ENCODE measurements at places on chromosomes 5 and 9. TPM values are rescaled to one million over a fixed set of nuclear protein-coding genes. Genes with fewer than 3 reads are reported as not detected.

DNA sequence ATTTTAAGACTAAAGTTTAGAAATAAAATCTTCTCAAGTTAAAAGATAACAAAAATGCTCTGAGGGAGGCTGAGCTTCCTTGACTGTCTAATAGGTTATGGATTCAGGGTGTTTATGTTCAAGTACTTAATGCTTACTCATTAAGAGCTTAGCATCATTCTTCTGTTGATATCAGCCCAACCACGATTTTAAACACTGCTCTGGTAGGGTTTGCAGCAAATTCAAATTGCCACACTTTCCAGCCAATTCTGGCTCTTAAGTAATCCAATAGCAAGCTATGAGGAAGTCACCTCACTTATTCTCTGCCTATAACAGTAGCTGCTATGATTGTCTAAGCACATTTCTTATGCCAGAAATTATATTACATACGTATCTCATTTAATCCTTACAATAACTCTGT is 191.0 kb upstream of the KIF2A start:
- DNase-seq, result no peak

The SNCAIP gene
- 2.8 TPM for total RNA-seq

The RUSC2 gene
- 85.8 TPM for total RNA-seq

DNA sequence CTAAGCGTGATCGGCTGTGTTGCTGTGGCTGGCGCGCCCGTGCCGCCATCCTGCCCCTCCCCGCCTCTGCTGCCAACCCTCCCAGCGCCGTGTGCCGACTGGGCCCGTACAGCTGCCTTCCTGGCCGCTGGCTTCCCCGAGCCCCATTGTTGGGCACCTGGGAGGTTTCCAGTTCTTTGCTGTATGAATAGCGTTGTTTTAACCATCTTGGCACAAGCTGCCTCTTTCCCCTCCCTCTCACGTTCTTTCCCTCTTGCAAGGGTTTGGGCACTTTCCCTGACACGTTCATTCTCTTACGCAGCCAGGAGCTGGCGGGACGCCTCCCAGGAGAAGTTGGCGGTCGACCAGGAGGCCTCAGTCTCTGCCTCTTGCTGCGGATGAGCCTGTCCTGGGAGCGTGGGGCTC is 43.1 kb upstream of the RXRA start:
- DNase-seq, result no peak

DNA sequence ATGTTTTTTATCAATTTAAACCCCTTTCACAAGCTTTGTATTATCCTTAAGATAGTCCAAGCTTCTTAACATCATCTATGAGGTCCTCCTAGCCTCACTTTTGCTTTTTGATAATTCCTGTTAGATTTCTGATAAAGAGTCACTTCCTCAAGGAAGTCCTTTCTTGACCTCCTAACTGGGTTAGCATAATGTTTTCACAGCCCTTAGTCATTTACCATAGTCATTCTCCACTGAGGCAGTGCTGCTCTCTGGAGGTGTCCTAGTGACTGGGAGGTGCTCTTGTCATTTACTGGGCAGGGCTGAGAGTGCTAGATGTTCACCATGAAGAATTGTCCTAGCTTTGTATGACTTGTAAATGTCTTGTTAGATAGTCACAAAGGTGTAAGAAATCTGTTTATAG is 26.4 kb downstream of the TNPO1 start:
- no peak for DNase-seq

DNA sequence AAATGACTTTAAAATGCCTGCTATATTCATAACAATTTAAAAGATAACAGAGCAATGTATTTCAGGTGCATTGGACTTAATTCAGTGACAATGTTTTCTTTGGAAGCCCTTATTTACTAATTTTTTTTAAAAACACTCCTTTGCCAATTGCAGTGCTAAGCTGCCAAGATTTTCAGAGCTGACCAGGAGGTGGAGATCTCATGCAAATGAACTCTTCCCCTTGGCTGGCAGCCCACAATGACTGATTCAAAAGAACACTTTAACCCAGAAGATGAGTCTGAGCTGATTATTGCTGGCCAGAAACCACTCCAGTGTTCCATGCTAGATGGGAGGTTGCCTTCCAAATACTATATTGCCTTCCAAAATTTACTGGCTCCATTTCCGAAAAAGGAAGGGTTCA is 128.3 kb upstream of the CCNH start:
- no peak for DNase-seq

DNA sequence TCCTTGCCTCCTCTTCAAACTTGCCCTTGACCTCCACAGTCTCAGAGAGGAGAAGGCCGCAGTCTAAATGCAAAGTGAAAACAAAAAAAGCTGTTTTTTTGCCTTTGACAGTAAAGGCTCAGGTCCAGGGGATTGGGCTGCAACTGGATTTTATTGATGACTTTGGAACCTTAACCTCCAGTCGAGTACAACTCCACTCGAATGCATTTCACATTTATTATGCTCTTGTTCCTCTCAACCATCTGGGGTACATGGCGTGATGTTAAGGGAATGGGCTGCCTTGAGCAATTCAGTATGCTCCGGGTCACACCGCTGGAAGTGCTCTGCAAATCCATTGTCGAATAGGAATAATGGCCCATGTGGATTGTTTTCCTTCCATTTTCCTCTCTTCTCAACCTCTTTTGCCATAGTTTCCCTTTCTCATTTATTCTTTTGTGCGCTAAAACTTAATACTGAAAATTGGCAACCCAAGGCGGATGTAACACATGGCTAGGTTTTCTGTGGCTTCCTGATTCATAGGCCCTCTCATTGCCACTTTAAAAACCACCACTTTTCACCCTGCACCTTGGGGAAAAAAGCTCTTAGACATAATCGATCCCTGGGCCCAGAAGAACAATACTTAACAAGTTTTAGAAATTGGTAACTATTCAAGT is 34.3 kb downstream of the ITK start:
- DNase-seq, result no peak

DNA sequence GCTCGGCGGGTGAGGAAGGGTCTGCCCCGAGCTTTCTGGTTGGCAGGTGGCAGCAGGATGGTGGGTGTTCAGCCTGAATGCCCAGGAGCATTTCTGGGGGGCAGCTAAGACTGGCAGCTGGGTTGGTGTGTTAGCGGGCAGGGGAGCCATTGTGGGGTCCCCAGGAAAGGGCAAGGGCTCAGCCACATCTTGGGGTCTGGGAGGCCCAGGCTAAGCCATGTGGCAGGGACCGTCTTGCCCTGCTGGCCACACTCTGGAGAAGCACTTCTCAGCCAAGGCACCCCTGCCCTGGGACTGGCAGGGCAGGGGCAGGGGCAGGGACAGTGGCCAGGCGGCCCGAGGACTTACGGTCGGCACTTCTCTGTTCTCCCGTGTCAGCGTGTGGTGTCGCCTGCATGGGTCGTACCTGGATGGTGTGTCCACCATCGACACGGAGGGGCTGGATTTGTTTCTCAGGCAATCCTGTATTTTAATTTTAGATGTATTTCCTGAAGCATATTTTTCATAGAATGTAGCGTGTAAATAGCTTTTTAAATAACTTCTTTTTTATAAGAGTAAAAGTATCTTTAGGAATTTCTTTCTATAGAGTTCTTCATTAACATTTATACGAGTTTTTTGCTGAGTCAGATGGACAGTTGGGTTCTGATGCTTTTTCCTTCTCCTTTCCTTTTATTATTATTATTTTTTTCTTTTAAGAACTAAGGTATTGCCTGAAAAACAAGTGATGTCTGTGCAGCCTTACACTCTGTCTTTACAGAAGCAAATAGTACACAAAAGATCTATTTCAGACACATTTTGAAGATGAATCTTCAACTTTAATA is 102.0 kb downstream of the PHF2 start:
- peak; percentile 84 for DNase-seq

The AK8 gene
- 1.5 TPM for total RNA-seq

The SV2C gene
- total RNA-seq, result 0.99 TPM

- no peak for DNase-seq
These were observed 189.6 kb upstream of the SEMA6A start for GRCh38 chr5:116763987-116764866.

The GPR21 gene
- total RNA-seq, result 0.52 TPM

DNA sequence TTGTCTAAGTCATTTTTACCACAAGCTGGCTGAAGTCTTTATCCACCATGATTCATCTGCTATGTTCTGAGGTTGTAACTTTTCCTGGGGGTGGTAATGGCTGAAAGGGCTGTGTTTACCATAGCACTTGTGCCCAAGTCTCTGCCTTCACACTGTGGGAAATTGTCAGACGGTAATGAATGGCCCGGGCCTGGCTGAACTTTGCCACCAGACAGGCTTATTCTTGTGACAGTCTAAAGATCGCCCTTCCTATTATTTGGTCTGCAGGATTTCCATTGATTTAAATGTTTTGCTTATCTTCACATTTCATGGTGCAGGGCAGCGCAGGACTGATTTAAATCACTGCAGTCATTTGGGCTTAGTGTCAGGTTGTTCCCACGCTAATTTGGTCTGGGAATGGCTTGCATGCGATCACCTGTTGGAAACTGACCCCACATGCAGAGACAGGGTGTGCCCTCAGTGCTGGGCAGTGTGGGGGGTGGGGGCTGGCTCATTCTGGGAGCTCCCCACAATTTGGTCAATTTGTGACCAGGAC is 109.3 kb upstream of the ICE1 start:
- DNase-seq, result no peak

DNA sequence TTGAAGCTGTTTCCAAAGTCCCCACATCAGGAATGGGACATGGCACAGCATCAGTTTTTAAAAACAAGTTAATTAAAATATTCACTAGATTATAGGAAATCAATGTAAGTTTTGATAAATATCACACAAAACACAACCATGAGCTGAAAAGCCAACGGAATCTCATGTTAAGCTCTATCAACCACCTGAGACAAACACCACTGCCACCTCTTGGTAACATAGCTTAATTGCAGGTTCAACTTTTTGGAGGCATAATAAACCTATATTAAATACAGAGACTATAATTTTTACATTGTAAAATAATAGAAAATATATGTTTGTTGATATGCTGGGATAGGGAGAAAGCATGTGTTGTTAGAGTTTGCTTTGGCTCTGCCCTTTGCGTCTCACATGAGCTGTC is 126.1 kb downstream of the SV2C start:
- no peak for DNase-seq

GRCh38 chr5:116652196-116652729 is 77.6 kb upstream of the SEMA6A start:
- DNase-seq, result peak; percentile 92

GRCh38 chr5:108793207-108793606 is 45.5 kb downstream of the FER start:
- no peak for DNase-seq

DNA sequence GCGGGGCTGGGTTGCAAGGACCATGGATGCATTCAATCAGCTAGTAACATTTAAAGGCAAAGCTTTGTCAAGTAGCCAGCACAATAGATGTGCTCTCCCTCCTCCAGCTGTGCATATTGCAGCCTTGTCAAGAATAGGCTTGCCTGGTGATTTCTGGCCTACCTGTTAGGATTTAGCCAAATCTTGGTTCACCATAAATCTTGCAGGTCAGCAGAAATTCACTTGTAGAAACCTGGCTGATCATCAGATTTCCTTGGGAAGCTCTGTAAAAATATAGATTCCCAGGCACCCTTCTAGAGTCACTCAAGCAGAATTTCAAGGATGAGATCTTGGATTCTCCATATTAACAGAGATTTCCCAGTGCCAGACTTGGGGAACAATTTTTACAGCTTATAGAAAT is 152.2 kb upstream of the SLC12A2 start:
- DNase-seq, result no peak

GRCh38 chr5:181052672-181053487 is 12.8 kb downstream of the BTNL9 start:
- no peak for DNase-seq

The FOXD4L4 gene
- not detected for total RNA-seq

The TMEM215 gene
- not detected for total RNA-seq

- DNase-seq, result peak; percentile 31
These were observed 104.6 kb upstream of the ADRA1B start for GRCh38 chr5:159811712-159812111.

DNA sequence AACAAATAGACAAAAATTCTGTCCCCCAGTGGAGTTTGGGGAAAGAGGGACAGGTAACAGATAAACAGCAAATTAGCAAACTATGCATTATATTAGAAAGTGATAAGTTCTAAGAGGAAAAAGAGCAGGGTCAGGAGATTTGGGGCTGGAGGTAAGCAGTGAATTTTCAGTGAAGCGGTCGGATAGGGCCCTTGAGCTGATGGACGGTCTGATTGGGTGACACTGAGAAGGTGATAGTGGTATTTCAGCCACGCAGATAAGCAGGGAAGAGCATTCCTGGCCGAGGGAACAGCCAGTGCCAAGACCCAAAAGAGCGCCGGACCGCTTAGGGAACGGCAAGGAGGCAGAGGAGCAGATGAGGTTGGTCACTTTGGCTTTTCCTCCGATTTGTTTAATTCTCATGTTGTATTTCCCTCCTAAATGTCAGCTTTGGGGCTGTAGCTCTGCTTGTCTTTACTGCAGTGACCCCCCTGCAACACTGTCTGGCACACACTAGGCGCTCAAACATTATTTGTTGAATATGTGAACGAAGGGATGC is 1.1 kb upstream of the PTPN3 start:
- DNase-seq, result no peak

- no peak for DNase-seq
These were observed 26.5 kb downstream of the SPINK5 start for GRCh38 chr5:148090146-148090772.

DNA sequence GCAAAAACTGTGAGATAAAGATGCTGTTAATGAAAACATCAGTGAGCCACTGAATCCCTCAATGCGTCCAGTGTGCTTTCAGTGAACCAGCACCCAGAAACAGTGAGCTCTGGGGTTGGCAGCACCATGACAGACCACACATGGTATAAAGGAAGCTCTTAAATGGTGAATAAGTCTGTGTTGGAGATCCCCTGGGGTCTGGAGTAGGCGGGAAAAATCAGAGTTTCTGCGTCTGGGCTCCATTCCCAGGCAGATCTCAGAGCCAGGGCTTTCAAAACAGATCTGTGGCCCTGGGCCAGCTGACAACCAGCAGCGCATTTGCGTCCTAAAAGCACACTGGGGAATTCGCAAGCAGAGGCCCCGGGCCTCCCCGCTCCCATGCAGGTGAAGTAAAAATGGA is 233.5 kb downstream of the FRMD3 start:
- DNase-seq, result peak; percentile 95

The SEMA5A gene
- 2.1 TPM for total RNA-seq

The PCDHB15 gene
- 4.8 TPM for total RNA-seq

DNA sequence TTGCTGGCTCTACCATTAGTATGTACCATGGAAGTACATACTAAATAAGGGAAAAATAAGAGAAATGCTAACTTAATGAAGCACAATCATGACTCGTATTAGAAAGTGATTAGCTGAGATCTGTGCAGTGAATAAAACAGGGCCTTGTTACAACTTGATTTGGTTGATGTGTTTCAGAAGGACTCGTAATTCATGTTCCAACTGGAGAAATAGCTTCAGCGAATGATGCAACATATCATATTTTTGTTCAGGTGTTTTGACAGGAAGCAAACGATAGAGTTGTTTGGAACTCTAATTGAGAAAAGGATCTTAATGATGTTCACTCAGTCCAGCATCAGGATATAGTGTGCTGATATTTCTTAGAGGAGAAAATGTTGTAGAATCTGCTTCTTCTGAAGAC is 474.6 kb upstream of the WWC1 start:
- DNase-seq, result no peak

Data from esophagus muscularis mucosa (tissue), 4 donors.